Peyer's patch (tissue), 4 donors: ENCODE measurements at places on chromosomes 3 and 15. TPM values are rescaled to one million over a fixed set of nuclear protein-coding genes. Genes with fewer than 3 reads are reported as not detected.

- peak; percentile 72 for DNase-seq
Observed at GRCh38 chr15:66251790-66252684, 1.5 kb downstream of the MEGF11 start.

DNA sequence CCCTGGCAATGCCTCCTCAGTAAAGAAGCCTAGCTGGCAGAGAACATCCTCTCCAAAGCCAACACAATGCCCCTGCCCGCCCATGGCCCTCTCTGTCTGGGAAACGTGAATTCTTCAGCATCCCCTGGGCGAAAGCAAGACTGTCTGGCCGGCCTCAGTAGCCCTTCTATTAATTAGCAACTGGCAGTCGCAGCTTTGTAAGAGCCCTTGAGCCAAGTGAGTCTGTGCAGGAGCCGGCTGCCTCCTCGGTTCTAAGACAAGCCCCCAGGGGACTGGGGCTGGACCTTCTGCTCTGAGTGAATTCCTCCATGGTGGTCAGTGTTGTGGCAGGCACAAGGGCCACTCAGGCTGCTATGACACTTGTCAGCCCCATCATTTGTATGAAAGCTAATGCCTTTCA is 7.4 kb downstream of the HCN4 start:
- DNase-seq, result no peak

DNA sequence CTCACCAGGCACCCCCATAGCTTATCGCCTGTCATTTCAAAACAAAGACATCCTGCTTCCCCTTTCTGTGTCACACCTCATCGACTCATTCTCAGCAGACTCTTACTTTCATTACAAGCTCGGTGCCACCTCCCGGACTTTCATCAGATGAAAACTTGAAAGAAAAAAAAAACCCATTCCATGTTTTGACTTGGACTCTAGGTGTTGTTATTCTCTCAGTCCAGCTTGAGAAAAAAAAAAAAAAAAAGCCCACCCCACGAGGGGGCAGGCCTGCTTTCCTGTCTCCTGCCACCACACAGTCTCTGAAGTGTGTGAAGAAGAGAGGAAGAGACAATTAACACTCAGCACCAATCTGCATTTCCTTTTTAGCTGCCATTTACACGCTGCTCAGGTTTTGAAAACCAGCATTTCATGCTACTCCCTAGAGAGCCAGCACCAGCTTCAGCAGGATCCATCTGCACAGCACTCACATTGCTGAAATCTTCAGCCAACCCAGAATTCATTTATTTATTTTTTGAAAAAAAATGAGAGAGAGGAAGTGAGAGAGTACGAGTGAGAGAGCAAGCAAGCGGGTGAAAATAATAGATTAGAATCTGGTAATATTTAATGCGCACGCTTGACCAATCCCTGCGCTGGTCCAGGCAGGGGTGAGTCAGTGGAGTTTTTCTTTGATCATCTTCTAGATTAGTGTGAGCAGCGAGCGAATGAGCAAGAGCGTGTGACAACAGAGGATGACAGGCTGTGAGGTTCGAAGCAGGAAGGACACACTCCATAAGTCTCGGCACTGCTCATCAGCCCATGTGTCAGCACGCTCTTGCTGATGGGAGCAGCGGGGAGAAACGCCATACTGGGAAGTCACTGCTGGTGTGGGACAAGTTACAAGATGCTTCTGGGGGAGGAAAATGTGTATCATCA is 23.5 kb downstream of the ZNF80 start:
- DNase-seq, result peak; percentile 87

DNA sequence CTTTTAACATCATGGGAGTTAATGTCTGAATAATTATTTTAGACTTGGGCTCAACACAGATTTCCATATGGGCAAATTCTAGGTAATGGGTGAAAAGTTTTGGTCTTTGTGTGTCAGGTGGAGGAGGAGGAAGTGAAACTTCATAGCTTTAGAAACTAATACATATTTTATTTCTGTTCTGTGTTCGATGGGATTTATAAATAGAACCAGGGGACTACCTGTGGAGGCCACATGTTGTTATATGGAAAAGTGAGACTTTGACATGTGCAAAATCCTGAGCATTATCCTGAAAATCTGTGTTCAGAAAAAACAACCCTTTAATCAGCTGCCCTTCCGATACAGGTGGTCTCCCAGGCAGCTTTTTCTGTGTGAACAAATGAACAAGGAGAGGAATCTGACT is 209.5 kb downstream of the SOX2 start:
- DNase-seq, result no peak

GRCh38 chr15:39302936-39303335 is 277.9 kb upstream of the THBS1 start:
- DNase-seq, result no peak

GRCh38 chr3:5505163-5505562 is 317.7 kb downstream of the EDEM1 start:
- DNase-seq, result no peak

- peak; percentile 83 for DNase-seq
Observed at GRCh38 chr3:52277071-52277964, 1.1 kb downstream of the WDR82 start.

DNA sequence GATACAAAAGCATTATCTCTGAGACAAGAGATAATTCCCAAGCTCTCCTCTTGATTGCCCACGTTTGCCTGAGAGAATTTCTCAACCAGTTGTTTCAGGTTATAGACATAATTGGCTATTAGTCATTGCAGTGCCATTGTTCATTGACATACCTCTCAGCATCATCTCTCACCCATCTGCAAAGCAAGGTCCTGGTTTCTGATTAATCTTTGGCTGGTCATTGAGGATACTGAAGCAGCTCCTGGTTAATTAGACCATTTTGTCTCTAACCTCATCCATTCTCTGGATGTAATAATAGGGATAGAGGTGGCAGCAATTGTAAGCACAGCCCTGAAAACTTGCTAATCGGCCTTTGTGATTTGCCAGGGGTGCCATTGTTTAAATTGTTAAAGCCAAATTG is 104.2 kb downstream of the CNTN6 start:
- no peak for DNase-seq

- DNase-seq, result no peak
Observed at GRCh38 chr3:29141197-29141917, 139.5 kb upstream of the RBMS3 start.

DNA sequence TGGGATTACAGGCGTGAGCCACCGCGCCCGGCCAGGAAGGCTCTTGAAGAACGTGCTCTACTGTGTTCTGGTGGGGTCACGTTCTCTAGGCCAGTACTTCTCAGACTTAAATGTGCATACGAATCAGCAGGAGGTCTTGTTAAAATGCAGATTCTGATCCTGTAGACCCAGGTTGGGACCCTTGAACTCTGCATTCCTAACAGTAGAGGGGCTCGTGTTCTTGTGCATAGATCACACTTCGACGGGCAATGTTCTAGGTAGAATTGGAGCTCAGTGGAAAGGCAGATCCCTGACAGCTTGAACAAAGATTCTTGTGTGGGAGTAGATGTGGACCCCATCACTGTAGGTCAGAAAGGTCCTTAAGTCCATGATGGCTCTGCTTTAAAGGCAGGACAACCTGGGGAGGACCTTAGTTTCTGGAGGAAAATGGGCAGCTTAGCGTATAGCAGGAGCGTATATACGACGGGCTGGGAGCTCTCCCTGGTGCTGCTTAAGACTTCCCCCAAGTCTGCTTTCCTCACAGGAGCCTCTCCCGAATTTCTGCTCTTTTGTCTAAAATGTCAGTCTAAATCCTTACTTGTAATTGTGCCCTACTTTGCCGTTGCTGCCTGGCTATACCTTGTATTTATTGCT is 16.9 kb upstream of the FAM81A start:
- no peak for DNase-seq

GRCh38 chr15:98289747-98290146 is 329.2 kb downstream of the ARRDC4 start:
- DNase-seq, result no peak

GRCh38 chr3:53083521-53083920 is 37.6 kb upstream of the SFMBT1 start:
- DNase-seq, result no peak

GRCh38 chr3:134652886-134653630 is 2.2 kb upstream of the KY start:
- no peak for DNase-seq

GRCh38 chr3:80366808-80367548 is 599.2 kb upstream of the ROBO1 start:
- DNase-seq, result no peak

DNA sequence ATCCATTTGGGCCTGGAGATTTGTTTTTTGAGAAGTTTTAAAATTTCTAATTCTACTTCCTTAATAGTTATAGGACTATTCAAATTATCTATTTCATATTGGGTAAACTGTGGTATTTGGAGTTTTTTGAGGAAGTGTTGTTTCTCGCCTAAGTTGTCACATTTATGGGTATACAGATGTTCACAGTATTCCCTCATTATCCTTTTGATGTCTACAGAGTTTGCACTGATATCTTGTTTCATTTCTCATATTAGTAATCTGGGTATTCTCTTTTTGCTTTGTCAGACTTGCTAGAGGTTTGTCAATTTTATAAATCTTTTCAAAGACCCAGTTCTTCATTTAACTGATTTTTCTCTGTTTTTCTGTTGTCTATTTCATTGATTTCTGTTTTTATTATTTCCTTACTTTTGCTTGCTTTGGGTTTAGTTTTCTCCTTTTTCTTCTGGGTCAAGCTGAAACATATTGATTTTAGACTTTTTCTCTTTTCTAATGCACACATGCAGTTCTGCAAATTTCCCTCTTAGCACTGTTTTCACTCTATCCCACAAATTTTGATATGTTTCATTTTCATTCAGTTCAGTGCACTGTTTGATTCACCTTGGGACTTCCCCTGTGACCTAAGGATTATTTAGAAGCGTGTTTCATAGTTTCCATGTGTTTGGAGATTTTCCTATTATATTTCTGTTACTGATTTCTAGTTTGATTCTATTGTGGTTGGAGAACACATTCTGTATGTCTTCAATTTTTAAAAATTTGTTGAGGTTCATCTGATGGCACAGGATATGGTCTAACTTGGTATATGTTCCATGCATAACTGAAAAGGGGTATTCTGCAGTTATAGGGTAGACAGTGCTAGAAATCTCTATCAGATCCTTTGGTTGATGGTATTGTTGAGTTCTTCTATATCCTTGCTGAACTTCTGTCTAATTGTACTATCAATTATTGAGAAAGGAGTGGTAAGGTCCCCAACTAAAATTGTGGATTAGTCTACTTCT is 79.6 kb downstream of the SUMF1 start:
- no peak for DNase-seq

GRCh38 chr3:81443958-81444357 is 317.5 kb downstream of the GBE1 start:
- DNase-seq, result no peak

- DNase-seq, result no peak
Observed at GRCh38 chr3:89690646-89691045, 583.2 kb downstream of the EPHA3 start.

DNA sequence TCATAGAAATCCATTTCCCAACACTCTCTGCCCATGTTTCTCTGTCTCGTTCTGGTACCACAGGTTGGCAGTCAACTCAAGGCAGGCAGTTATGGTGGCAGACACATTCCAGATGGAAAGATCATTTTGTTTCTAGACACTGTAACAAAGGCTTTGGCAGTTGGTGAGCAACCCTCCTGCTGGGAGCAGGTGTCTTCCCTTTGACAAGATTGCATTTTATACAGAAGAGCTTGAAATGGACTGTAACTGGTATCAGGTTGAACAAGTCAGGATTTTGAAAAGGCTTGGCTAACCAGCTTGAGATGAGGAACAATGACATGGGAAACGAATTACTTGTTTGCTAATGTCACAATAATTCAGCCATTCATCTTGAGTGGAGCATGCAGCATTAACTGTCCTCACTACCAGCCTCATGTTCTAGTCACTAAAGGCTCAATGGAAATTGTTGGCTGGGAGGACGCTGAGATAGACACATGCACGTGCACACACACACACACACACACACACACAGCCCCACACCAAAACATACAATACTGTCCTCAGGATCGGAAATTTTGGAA is 170.0 kb downstream of the SEMA6D start:
- no peak for DNase-seq

DNA sequence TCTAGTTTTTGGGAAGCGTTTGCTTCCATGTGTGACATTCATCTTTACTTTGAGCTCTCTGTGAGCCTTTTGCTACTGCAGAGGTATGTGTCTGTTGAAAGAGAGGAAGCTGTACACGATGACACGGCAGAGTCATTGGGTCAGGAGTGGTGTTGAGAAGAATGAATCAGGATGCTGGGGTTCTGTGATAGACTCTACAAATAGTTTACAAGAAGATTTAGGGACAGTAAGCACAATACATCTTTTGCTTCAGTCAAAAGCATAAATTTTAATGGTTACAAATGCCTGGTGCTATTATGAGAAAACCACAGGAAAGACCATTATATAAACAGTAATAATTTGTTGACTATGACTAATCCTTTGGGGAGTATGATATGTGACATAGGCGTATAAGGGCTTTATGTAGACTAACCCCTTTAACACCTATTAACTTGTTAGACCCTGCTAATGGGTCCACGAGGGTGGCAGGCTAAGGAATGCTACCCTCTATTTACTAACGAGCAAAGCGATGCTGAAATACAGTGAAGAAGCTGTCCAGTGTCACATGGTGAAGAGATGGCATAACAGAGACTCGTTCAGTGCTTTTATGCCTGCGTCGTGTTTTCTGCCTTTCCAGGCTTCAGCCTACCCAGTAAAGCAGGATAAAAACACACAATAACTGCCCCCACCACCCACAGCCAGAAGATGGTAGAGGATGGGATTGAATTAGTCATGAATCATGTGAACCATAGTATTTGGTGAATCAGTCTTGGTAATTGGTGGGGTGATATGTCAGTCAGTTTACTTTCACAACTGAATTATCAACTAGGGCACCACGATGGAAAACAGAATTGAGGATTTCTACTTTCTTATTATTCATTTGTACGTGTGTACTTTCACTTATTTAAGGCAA is 118.8 kb downstream of the LPP start:
- no peak for DNase-seq

DNA sequence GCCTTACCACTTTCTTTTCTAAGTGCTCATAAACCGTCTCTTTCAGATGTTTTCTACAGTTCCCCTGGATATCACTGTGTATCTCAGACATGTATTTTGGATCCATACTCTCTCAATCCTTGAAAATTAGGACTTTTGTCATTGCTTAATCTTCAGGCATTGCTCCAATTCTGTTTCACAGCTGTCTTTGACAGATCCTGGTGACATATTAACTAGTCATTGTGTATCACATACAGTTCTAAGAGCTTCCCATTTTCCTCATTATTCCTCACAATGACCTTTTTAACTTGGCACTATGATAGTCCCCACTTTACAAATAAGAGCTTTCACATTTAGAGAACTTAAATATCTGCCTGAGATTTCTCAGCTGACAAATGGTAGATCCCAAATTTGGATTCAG is 151.7 kb downstream of the CLSTN2 start:
- no peak for DNase-seq

- DNase-seq, result no peak
Observed at GRCh38 chr15:91499774-91500383, 353.6 kb upstream of the SLCO3A1 start.

The BRPF1 gene
- 30.4 TPM for total RNA-seq

The FEZF2 gene
- total RNA-seq, result not detected

The RASL12 gene
- 10.5 TPM for total RNA-seq

The TYRO3 gene
- total RNA-seq, result 2.8 TPM

The OR5K2 gene
- total RNA-seq, result not detected

The ETV5 gene
- total RNA-seq, result 4.1 TPM

The UROC1 gene
- total RNA-seq, result not detected

The CTXND1 gene
- total RNA-seq, result 0.54 TPM

The MUC4 gene
- total RNA-seq, result 23.1 TPM

The TMCO5A gene
- not detected for total RNA-seq
